ENCODE measurements at places on chromosomes 11 and 22.
A peak's percentile ranks its signal among the peaks of the same experiment; 100 is the strongest.

DNA sequence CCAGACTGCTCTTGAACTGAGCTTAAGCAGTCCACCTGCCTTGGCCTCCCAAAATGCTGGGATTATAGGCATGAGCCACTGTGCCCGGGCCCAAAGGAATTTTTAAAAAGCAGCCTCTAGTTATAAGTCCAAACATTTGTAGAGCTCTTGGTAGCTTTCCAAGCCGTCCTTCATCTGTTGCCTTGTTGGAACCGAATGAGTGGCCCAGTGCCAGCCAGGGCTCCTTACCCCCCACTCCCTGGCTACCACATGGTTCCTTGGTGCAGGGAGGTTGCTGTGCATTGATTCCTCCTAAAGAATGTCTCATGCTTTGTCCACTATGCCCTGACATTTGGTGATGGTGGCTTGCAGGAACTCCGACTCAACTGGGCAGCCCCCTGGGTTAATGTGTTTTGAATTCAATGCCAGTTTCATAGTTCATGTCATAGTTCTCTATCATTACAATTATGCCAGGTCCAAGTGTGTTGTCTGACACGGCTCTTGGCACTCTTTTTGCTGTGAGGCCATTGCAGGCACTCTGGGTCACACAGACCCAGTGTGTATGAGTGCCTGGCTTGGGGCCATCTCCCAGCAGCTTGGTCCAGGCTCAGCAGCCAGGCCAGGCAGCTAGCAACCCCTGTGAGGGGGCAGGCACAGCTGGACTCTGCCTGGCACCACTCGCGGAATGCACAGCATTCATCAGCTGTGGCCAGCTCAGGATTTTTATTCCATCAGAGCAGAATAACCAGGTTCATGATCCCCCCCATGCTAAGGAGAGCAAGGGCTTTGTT, 13.3 kb upstream of the MICALL1 start:
- DNase-seq: peak; percentile 93

DNA sequence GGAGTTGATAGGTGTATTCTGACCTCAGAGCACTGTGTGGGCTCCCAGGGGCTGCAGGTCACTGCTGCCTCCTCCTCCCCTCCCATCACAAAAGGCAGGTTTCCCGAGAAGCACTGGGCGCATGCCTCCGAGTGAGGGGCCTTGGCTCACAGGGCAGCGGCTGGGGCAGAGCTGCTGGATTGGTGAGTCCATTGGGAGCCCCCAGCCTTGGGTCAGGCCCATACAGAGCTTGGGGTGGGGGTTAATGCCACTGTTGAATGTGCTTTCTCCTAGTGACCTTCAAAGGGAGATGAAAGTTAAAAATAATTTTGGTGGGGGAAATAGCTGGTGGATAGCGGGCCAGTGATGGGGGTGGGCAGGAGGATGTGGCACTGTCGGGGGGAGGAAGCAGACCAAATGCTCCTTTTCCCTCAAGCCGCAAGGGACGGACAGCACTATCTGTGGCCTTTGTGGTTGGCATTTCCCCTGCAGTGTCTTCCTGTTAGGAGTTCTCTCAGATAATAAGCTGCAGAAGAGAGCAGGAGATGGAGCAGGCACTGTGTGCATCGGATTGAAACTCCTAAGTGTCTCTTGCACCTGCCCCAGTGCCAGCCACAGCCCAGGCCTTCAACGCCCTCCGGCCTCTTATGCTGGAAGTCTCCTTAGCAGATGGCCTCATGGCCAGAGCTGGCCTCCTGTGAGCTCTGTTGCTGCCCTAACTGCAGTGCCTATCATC, 3.2 kb downstream of the TUBA8 start:
- no peak for DNase-seq

GRCh38 chr22:49460592-49461281, 366.9 kb downstream of the BRD1 start:
- no peak for DNase-seq

DNA sequence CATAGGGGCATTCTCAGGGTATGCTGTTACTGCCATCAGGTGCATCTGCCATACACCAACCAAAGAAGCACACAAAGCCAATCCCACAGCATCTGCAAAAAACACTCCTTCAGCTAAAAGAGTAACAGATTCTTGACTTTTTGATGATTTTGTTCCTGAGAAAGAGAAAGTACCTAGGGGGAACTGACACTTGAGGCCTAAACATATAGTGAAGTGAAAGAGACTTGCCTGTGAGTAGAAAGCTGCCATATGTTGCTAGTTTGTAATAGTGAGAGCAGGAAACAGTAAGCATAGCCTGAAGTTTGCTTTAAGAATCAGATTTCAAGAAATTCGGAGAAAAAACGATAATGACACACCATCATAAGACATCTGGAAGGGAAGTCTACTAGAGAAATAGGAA, 97.9 kb upstream of the CTSC start:
- DNase-seq: no peak

DNA sequence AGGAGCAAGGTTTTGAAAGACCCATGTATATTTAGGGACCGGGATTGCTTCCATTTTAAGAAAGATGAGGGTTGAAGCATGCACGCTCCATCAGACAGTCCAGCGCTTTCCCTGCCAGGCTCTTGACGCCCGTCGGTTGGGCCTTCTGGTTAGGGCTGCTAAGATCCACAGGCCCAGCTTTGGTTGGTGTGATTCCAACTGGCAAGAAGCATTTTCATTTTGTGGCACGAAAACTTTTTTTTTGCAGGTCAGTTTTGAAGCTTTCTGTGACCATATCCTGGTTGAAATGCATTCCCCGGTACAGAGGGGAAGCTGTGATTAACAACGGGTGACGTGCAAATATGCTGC, 34.3 kb upstream of the MPPED1 start:
- peak; percentile 53 for DNase-seq

DNA sequence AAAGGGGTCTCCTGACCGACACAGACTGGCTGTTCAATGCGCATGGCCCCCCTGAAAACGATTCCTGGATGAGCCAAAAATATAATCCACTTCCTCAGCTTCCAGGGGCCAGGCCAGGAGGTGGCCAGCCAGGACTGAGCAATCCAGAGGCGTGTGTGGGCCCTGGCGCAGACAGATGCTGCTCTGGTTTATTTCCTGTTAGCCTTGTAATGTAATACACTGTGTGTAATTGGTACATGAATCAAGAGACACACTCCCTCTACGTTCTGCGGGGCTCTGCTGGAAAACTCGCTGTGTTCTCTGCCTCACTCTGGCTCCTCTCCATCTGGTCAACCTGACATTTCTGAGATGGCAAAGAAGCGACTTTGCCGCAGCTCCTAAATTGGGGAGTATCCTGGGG, 26.3 kb upstream of the ISX start:
- no peak for DNase-seq

GRCh38 chr11:68331338-68331947, 19.1 kb downstream of the LRP5 start:
- no peak for DNase-seq

GRCh38 chr11:59173080-59173963, 1.4 kb downstream of the DTX4 start:
- DNase-seq: no peak

- DNase-seq: no peak
These were observed 22.2 kb upstream of the BIRC3 start for GRCh38 chr11:102295045-102295444.

GRCh38 chr22:17121233-17122195, at the start of gene TMEM121B:
Gene TMEM121B (minus strand): TSS chr22:17121360. CDS start chr22:17121127, 233 bp downstream.
- DNase-seq: peak; percentile 80

DNA sequence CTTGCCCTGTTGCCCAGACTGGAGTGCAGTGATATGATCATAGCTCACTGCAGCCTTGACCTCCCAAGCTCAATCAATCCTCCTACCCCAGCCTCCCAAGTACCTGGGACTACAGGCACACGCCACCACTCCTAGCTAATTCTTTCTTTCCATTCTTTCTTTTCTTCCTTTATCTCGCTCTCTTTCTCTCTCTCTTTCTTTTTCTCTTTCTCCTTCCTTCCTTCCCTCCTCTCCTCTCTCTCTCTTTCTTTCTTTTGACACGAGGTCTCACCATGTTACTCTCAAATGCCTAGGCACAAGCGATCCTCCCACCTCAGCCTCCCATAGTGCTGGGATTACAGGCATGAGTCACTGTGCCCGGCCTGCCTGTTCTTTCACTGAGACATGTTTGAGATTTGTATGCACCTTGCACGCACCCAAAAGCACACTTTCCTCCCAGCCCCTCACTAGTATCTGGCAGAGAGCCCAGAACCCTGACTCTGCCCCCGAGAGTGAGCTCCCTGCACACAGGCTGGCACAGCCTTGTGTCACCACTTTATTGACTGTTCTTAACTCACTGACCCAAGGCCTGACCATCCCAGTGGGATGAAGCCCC, 56.8 kb downstream of the CD6 start:
- no peak for DNase-seq

DNA sequence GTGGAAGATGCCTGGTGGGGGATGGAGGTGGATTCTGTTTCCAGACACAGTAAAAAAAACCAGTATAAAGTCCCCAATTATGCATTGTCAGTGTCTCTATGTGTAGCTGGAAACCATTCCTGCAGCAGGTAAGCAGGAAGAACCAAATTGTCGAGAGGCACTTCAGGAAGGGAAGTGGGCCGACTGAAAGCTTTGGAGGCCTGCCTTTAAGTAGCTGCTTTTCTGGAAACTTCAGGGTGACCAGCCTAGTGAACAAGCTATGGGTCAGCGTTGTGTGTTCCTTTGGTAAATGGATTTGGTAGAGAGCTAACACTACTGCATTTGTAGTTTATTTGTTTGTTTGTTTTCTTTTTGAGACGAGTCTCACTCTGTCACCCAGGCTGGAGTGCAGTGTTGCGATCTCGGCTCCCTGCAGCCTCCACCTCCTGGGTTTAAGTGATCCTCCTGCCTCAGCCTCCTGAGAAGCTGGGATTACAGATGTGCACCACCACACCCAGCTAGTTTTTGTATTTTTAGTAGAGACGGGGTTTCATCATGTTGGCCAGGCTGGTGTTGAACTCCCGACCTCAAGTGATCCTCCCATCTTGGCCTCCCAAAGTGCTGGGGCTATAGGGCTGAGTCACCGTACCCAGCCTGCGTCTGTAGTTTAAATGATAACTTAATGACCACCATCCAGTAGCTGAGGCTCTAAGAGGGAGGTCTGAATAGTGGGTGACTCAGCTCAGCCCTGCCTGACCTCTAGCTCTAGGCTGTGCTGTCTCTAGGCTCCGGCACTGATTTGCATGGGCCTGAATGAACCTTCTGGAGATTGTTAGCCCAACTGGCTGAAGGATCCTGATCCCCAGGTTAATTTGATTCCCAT, 12.8 kb downstream of the PTPRJ start:
- DNase-seq: no peak

DNA sequence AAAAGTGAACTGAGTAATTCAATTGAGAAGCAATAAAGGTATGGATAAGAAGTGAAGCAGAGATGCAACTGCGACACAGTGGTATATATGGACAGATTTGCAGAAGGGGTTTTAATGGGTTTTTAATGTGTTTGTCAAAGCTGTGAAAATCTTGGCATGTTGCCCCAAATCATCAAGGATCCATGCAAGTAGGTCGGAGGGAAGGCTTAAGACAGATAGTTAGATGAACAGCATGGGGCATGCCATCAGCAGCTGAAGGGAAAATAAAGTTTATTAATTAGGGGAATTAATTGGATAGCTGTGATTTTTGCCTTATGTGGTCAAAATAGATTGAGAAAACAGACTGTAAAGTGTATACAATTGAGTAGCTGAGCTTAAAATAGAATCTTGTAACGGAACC, 840.1 kb downstream of the JRKL start:
- DNase-seq: no peak

GRCh38 chr22:46006379-46007002, 29.5 kb upstream of the WNT7B start:
- DNase-seq: peak; percentile 93

DNA sequence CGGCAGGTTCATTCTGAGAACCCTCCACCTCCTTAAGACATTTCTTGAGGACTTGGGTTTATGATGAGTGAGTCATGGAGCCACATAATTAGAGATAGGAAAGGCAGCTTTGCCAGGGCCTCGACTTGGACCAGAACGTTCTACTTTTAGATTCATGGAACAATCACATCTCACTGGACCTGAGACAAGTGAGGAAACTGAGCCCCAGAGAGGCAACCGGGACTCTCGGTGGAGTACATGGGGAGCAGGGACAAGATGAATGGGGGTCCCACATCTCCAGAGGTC, 59.5 kb downstream of the LINC01488 start:
- DNase-seq: no peak

- DNase-seq: no peak
These were observed 244.0 kb downstream of the CASP12 start for GRCh38 chr11:104654181-104654813.

GRCh38 chr11:9639099-9639498, 24.8 kb upstream of the SWAP70 start:
- no peak for DNase-seq

DNA sequence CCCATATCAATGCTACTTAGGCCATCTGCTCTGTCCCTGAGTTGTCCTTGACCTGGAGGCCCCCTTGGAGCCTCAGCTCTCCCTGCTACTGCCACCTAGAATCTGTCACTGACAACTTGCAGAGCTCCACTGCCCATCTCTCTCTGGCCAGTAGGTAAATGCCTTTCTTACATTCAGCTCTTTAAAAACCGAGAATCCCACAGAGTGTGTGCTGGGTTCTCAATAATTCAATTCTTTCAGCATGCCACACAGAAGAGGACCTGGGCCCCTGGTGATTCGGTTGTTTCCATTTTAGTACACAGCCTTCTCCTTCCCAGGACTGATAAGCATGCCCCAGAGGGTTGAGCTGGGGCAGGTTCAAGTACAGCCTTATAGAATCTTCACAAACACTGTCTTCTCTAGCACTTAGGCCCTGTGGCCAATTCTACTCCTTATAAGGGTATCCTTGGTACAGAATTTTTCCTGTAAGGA, 22.0 kb upstream of the IPO7 start:
- no peak for DNase-seq

GRCh38 chr11:9143721-9144120, 52.3 kb upstream of the SCUBE2 start:
- no peak for DNase-seq

- DNase-seq: no peak
These were observed 150.9 kb downstream of the SNX19 start for GRCh38 chr11:130765406-130765805.

GRCh38 chr11:69839516-69839915, 20.3 kb upstream of the FGF3 start:
- DNase-seq: no peak

DNA sequence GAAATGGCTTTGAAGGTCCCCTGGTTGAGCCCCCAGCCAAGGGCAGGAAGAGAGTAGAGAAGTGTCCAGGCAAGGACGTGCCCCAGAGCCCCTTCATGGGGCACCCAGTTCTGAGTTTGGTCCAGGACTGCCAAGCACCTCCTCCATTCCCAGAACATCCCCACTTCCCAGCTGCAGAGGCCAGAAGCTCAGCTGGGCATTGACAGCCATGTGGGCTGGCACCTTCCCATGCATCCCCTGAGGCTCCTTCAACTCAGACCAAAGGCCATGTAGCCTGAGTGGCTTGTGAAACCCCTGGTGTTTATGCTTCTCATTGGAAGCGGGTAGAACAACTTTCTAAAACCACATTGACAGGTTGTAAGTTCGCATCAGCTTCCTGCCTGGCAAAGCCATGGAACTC, 789.6 kb downstream of the TBC1D22A start:
- DNase-seq: no peak

GRCh38 chr11:118155776-118156530, 3.3 kb upstream of the SCN4B start:
- DNase-seq: no peak
